ENCODE measurements at places on chromosomes 1 and 21. TPM values are rescaled to one million over a fixed set of nuclear protein-coding genes. Genes with fewer than 3 reads are reported as not detected.

- H3K36me3 ChIP-seq, result peaks cover 28% of the 10 kb centered on the region
- no peak overlapping the region for H3K27ac ChIP-seq
- no peak for DNase-seq
- peaks cover 20% of the 10 kb centered on the region for H3K4me1 ChIP-seq
- no peak overlapping the region for H3K4me3 ChIP-seq
Measured at GRCh38 chr1:179867493-179868330, 9.9 kb downstream of the TOR1AIP2 start.

DNA sequence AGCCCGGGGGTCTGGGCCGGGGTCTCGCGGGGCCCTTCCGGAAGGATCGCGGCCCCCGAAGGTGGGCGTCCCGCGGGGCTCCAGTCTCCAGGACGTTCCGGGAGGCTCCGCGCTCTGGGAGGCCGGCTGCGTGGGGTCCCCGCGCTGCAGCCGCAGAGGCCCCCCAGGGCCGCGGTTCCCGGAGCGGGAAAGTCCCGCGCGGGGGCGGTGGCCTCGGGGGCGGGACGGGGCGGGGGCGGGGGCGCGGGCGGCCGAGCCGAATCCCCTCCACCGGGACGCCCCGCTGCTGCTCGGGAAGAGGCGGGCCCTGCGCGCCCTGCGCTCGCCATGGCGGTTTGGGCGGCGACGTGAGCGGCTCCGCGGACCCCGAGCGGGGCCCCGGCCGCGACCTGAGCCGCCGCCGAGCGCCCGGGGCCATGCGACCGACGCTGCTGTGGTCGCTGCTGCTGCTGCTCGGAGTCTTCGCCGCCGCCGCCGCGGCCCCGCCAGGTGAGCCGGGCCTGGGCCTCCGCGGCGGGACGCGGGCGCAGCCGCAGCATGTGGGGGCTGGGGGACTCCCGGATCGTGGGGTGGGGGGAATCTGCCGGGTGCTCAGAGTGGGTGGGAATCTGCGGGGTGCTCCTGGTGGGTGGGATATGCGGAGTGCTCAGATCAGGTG, at the start of gene IFNGR2:
Gene IFNGR2, plus strand, starts transcription at position 286 of the 658 bp plus-strand sequence. Its CDS starts 131 bp downstream, at position 417.
- H3K36me3 ChIP-seq, result no peaks in the 10 kb centered on the region
- H3K27ac ChIP-seq, result peak within 1 kb of the TSS; percentile 94
- no peak for DNase-seq
- peak within 1 kb of the TSS; percentile 76 for H3K4me3 ChIP-seq

The CCDC27 gene
- total RNA-seq, result not detected

- no peak for DNase-seq
- no peaks in the 10 kb centered on the region for H3K27me3 ChIP-seq
- no peak overlapping the region for H3K27ac ChIP-seq
- no peaks in the 10 kb centered on the region for H3K36me3 ChIP-seq
- no peak overlapping the region for H3K4me3 ChIP-seq
- peaks cover 16% of the 10 kb centered on the region for H3K4me1 ChIP-seq
Measured at GRCh38 chr1:215004121-215004827, 78.3 kb upstream of the KCNK2 start.

DNA sequence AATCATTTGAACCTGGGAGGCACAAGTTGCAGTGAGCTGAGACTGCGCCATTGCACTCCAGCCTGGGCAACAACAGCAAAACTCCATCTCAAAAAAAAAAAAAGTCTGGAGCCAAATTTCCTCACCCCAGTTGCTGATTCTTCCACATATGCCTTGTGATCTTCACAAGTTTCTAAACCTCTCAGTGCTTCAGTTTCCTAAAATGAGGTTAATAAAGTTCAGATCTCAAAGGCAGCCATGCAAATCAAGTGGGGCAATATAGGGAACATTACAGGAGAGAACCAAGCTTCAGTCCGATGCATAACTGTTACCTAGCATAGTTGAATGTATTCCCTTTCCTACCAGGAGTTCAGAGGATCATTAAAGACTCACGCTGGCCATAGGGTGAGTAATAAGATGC, 4.8 kb downstream of the ITLN1 start:
- no peaks in the 10 kb centered on the region for H3K27me3 ChIP-seq
- no peak overlapping the region for H3K27ac ChIP-seq
- DNase-seq, result no peak
- H3K4me3 ChIP-seq, result no peak overlapping the region
- H3K4me1 ChIP-seq, result no peaks in the 10 kb centered on the region

DNA sequence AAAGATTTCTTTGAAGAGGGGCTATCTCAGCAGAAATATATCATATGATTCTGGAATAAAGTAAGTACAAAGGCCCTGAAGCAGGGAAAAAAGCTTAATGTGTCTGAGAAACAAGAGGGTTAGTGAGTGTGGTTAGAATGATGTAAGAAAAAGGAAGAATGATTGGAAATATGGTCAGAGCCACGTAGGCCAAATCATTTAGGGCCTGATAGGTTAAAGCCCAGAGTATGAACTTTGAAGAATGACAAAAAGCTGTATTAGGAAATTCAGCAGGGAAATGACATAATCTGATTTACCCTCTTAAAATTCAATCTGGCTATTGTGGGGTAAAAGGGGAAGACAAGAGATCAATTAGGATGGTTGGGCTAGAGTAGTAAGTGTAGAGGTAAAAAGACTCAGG, 69.0 kb upstream of the MUTYH start:
- no peak for DNase-seq
- no peak overlapping the region for H3K4me3 ChIP-seq
- peaks cover 18% of the 10 kb centered on the region for H3K4me1 ChIP-seq
- H3K36me3 ChIP-seq, result no peaks in the 10 kb centered on the region

DNA sequence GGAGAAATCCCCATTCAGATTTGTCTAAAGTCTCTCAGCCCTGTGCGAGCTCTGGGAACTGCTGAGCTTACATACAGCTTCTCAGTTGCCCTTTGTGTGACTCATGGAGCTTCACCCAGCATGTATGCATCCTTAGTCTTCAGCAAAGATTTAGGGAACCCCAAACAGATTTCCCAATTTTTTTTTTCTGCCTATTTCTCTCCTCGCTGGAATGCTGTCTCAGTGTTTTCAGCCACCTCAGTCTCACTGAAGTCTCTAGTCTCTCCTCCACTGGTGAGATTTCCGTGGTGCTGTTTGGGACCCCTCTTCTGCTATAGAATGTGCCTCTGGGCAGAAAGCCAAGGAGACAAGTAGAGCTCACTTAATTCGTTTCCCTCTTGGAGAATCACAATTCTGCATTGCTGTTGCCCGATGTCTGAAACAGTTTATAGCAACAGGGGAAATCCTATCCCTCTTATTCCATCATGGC, 28.1 kb upstream of the TXLNA start:
- no peaks in the 10 kb centered on the region for H3K27me3 ChIP-seq
- no peak overlapping the region for H3K4me3 ChIP-seq
- no peaks in the 10 kb centered on the region for H3K36me3 ChIP-seq
- H3K27ac ChIP-seq, result no peak overlapping the region
- DNase-seq, result no peak

GRCh38 chr1:231041719-231042261, 1.7 kb upstream of the FAM89A start:
- H3K36me3 ChIP-seq, result no peaks in the 10 kb centered on the region
- peaks cover 33% of the 10 kb centered on the region for H3K4me1 ChIP-seq
- H3K27ac ChIP-seq, result peak overlapping the region; percentile 81
- no peaks in the 10 kb centered on the region for H3K27me3 ChIP-seq
- no peak overlapping the region for H3K4me3 ChIP-seq

GRCh38 chr1:23013657-23014056, 2.0 kb downstream of the TEX46 start:
- no peak overlapping the region for H3K27ac ChIP-seq
- no peak for DNase-seq

GRCh38 chr1:212759683-212760082, 31.9 kb downstream of the NSL1 start:
- no peak overlapping the region for H3K27ac ChIP-seq
- no peaks in the 10 kb centered on the region for H3K36me3 ChIP-seq
- no peak for DNase-seq
- no peaks in the 10 kb centered on the region for H3K4me1 ChIP-seq

GRCh38 chr21:42568866-42569731, 55.4 kb downstream of the SLC37A1 start:
- H3K27me3 ChIP-seq, result no peaks in the 10 kb centered on the region
- H3K4me3 ChIP-seq, result no peak overlapping the region
- no peaks in the 10 kb centered on the region for H3K36me3 ChIP-seq

The PCBP3 gene
- 4.9 TPM for total RNA-seq

DNA sequence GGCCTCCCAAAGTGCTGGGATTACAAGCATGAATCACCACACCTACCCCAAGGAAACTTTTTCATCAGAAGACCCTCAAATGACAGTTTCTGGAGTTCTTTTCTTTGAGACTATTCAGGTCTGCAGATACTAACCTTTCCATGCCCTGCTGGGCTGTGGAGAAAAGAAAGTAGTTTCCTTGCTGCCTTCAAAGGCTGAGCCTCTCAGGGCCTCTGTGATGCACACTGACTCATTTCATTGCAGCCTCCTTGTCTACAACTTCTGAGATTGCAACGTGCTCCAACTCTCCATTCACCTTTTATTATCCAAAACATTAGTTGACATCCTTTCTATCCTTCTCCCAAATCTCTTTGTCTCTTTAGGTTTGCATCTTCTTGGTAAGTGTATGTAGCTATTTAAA, 8.8 kb upstream of the SAMSN1 start:
- no peaks in the 10 kb centered on the region for H3K4me1 ChIP-seq
- no peak overlapping the region for H3K27ac ChIP-seq
- no peaks in the 10 kb centered on the region for H3K27me3 ChIP-seq

The CTSE gene
- not detected for total RNA-seq

GRCh38 chr1:15167386-15167785, 13.8 kb downstream of the TMEM51 start:
- H3K4me3 ChIP-seq, result no peak overlapping the region
- no peaks in the 10 kb centered on the region for H3K36me3 ChIP-seq
- peaks cover 18% of the 10 kb centered on the region for H3K4me1 ChIP-seq
- no peak overlapping the region for H3K27ac ChIP-seq
- H3K27me3 ChIP-seq, result no peaks in the 10 kb centered on the region
- DNase-seq, result no peak

The ETNK2 gene
- total RNA-seq, result 30.9 TPM

GRCh38 chr1:187433598-187433997, 604.8 kb downstream of the PLA2G4A start:
- no peaks in the 10 kb centered on the region for H3K27me3 ChIP-seq
- no peaks in the 10 kb centered on the region for H3K4me1 ChIP-seq
- H3K27ac ChIP-seq, result no peak overlapping the region
- H3K36me3 ChIP-seq, result no peaks in the 10 kb centered on the region
- DNase-seq, result no peak
- H3K4me3 ChIP-seq, result no peak overlapping the region

DNA sequence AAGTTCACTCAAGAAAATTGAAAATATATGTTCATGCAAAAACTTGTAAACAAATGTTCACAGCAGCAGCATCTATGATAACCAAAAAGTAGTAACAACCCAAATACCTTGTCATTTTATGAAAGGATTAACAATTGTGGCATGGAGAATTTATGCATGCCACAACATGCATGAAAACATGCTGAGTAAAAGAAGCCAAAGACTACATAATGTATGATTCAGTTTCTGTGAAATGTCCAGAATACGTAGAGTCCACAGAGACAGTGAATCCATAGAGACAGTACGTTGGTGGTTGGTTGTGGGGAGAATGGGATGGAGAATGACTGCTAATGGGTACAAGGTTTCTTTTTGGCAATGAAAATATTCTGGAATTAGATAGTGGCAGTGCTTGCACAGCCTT, 148.7 kb downstream of the MAST2 start:
- no peak overlapping the region for H3K4me3 ChIP-seq
- DNase-seq, result no peak
- H3K36me3 ChIP-seq, result no peaks in the 10 kb centered on the region
- H3K4me1 ChIP-seq, result peaks cover 38% of the 10 kb centered on the region
- no peak overlapping the region for H3K27ac ChIP-seq

The DENND2C gene
- total RNA-seq, result 25.5 TPM

- H3K4me1 ChIP-seq, result peaks cover 31% of the 10 kb centered on the region
- no peak for DNase-seq
- H3K4me3 ChIP-seq, result no peak overlapping the region
- H3K36me3 ChIP-seq, result no peaks in the 10 kb centered on the region
- no peak overlapping the region for H3K27ac ChIP-seq
Measured at GRCh38 chr1:3525551-3526482, 71.4 kb downstream of the ARHGEF16 start.

- peak overlapping the region; percentile 43 for H3K27ac ChIP-seq
- peaks cover 38% of the 10 kb centered on the region for H3K36me3 ChIP-seq
- H3K27me3 ChIP-seq, result no peaks in the 10 kb centered on the region
- H3K4me1 ChIP-seq, result peaks cover 30% of the 10 kb centered on the region
Measured at GRCh38 chr1:33295450-33296081, 25.3 kb downstream of the A3GALT2 start.

DNA sequence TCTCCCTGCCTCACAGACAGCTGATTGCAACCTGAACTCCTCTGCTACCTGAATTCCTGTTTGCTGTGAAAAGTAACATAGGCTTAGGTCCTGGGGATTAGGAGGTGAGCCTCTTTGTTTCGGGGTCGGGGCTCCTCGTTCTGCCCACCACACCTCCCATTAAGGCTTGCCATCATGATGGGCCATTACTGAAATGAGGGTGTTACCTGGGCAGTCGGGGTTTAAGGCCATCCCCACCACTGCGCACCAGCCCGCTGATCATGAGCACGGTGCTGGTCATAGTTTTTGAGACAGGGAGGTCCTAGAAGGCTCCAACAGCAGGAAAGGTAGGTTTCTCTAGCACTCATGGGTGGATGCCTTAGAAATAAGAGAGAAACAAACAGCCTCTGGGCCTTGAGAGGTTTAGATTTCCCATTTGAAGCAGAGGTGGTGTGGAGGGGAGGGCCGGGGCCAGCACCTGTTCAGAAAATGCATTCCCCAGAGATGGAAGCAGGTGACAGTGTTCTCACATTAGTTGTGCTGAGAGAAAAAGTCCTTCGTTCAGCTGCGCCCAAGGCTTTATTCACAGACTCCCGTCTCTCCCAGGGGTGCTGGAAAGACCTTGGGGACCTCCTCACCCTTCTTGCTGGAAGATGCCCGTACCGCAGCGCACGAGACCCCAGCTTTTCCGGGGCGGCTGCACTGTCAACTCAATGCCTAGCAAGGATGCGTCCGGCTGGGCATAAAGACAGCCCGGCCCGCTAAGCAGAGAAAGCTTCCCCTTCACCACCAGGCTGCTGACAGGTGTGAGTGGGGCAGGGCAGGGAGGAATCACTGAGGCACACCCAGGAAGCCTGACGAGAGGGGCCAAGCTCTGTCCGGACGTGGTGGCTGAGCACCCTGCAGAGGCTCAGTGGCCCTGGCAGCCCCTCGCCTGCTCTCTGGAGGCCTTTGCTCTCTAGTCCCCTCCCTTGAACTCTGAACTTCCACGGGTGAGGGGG, 125.5 kb downstream of the PGBD5 start:
- H3K27me3 ChIP-seq, result no peaks in the 10 kb centered on the region
- no peak overlapping the region for H3K4me3 ChIP-seq
- no peaks in the 10 kb centered on the region for H3K4me1 ChIP-seq
- no peak for DNase-seq

GRCh38 chr1:177385760-177386698, 215.3 kb downstream of the BRINP2 start:
- no peak overlapping the region for H3K4me3 ChIP-seq
- H3K27ac ChIP-seq, result no peak overlapping the region
- no peak for DNase-seq
- no peaks in the 10 kb centered on the region for H3K27me3 ChIP-seq
- H3K4me1 ChIP-seq, result no peaks in the 10 kb centered on the region

- no peaks in the 10 kb centered on the region for H3K27me3 ChIP-seq
- no peak overlapping the region for H3K27ac ChIP-seq
- H3K4me3 ChIP-seq, result no peak overlapping the region
- H3K4me1 ChIP-seq, result no peaks in the 10 kb centered on the region
Measured at GRCh38 chr1:108634521-108634920, 26.4 kb downstream of the HENMT1 start.

The RHD gene
- total RNA-seq, result not detected

GRCh38 chr1:17427696-17428660, 11.5 kb downstream of the RCC2 start:
- no peak overlapping the region for H3K27ac ChIP-seq
- no peak for DNase-seq
- peaks cover 5% of the 10 kb centered on the region for H3K4me1 ChIP-seq
- H3K4me3 ChIP-seq, result no peak overlapping the region

The ARTN gene
- total RNA-seq, result 17.4 TPM

The RPTN gene
- 0.25 TPM for total RNA-seq

All from vagina (tissue), 2 donors.